Melanocyte of skin (primary cell): ENCODE measurements at places on chromosomes 13 and 19. TPM values are rescaled to one million over a fixed set of nuclear protein-coding genes. Genes with fewer than 3 reads are reported as not detected.

Gene LILRA1
- not detected in 2 replicates for total RNA-seq

Gene CLEC17A
- total RNA-seq: 0.34 TPM in 1 of 2 replicates, not detected in the other

Gene CYP2A7
- not detected in 2 replicates for total RNA-seq

Gene GIPC3
- total RNA-seq: 0.31 and 0.67 TPM in 2 replicates

Gene ZNF723
- not detected in 2 replicates for total RNA-seq

Gene KCTD12
- total RNA-seq: 15.8 and 31.3 TPM in 2 replicates

Gene LENG1
- 5.2 and 6.9 TPM in 2 replicates for total RNA-seq
